Peyer's patch (tissue), 4 donors: ENCODE measurements at places on chromosomes 5 and 9. TPM values are rescaled to one million over a fixed set of nuclear protein-coding genes. Genes with fewer than 3 reads are reported as not detected.

GRCh38 chr9:121778252-121779225, 127.1 kb downstream of the DAB2IP start:
- no peaks in the 10 kb centered on the region for H3K4me1 ChIP-seq
- no peak overlapping the region for H3K27ac ChIP-seq
- H3K36me3 ChIP-seq, result no peaks in the 10 kb centered on the region
- no peaks in the 10 kb centered on the region for H3K27me3 ChIP-seq

DNA sequence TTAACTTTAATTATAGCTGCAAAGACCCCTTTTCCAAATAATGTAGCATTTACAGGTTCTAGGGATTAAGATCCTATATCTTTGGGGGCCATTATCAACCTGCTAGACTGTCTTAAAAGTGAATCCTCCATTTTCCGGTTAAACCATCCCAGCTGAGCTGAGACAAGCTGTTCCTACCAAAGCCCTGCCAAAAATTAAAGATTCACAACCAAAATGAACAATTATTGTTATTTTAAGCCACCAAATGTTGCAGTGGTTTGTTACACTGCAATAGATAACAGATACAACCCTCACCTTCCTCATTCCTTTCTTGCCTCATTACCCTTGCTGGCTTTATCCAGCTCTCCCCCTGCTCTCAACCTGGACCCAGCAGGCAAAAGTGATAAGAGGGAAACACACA, 343.4 kb downstream of the CDK5RAP2 start:
- no peaks in the 10 kb centered on the region for H3K36me3 ChIP-seq
- no peaks in the 10 kb centered on the region for H3K4me1 ChIP-seq
- H3K27me3 ChIP-seq, result no peaks in the 10 kb centered on the region
- H3K27ac ChIP-seq, result no peak overlapping the region
- no peak for DNase-seq

DNA sequence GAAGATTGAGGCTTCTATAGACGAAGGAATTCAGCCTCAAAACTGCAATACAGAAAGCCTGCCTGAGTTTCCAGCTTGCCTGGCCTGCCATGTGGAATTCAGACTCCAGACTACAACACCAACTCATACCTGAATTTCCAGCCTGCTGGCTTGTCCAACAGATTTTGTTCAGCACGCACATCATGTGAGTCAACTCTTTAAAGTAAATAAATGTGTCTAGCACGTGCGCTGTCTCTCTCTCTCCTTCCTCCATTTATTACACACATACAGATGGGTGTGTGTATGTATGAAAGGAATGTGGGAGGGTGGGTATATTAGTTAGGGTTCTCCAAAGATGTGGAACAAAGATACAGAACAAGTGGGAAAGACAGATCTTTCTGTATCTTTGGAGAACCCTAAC, 82.4 kb upstream of the TAS2R1 start:
- H3K4me3 ChIP-seq, result no peak overlapping the region
- no peaks in the 10 kb centered on the region for H3K36me3 ChIP-seq
- DNase-seq, result no peak
- H3K27ac ChIP-seq, result no peak overlapping the region
- no peaks in the 10 kb centered on the region for H3K4me1 ChIP-seq
- no peaks in the 10 kb centered on the region for H3K27me3 ChIP-seq

DNA sequence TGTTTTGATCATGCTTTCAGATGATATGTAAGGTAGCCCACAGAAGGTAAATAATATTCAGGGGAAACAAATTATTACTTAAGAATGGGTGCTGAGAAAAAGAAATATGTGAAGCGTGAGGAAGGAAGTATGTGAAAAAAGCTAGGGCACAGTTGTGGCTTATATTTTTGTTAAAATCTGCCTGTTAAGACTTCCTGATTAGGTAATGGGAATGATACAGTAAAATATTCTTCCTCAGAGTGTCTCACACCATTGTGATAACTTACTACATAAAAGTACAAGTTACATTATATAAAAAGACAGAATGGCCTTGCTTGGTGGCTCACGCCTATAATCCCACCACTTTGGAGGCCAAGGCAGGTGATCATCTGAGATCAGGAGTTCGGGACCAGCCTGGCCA, 18.7 kb upstream of the PARP8 start:
- no peak overlapping the region for H3K27ac ChIP-seq
- H3K36me3 ChIP-seq, result no peaks in the 10 kb centered on the region
- H3K4me3 ChIP-seq, result no peak overlapping the region
- DNase-seq, result no peak
- H3K27me3 ChIP-seq, result no peaks in the 10 kb centered on the region

- H3K27ac ChIP-seq, result peak overlapping the region; percentile 4
- H3K4me1 ChIP-seq, result no peaks in the 10 kb centered on the region
- no peaks in the 10 kb centered on the region for H3K36me3 ChIP-seq
- no peak for DNase-seq
Measured at GRCh38 chr5:157486221-157486681, 26.2 kb downstream of the NIPAL4 start.

- no peaks in the 10 kb centered on the region for H3K27me3 ChIP-seq
- no peaks in the 10 kb centered on the region for H3K36me3 ChIP-seq
- H3K4me1 ChIP-seq, result no peaks in the 10 kb centered on the region
- no peak overlapping the region for H3K4me3 ChIP-seq
- H3K27ac ChIP-seq, result no peak overlapping the region
Measured at GRCh38 chr5:66989781-66990180, 206.8 kb downstream of the CD180 start.

- H3K27ac ChIP-seq, result no peak overlapping the region
- no peaks in the 10 kb centered on the region for H3K36me3 ChIP-seq
- DNase-seq, result no peak
- no peaks in the 10 kb centered on the region for H3K27me3 ChIP-seq
- no peak overlapping the region for H3K4me3 ChIP-seq
- no peaks in the 10 kb centered on the region for H3K4me1 ChIP-seq
Measured at GRCh38 chr5:15170173-15170572, 298.6 kb upstream of the ANKH start.

DNA sequence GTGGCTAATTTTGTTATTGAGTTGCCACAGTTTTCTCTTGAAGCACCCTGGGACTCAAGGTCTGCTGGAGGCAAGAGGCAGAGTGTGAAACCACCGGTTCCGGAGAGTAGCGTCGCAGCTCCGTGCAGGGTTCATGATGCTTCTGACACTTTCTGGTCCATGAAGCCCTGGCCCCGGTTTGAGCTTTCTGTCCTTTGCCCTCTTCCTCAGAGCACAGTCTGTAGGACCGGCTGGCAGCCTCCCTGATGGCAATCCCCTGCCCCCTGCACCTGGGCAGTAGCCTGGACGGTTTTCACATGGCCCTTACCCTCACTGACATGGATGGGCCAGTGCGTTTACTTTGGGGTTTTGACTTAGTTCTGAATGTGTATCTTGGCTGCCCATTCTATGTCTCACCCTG, 111.9 kb downstream of the PJA2 start:
- no peaks in the 10 kb centered on the region for H3K4me1 ChIP-seq
- H3K36me3 ChIP-seq, result no peaks in the 10 kb centered on the region
- H3K27me3 ChIP-seq, result no peaks in the 10 kb centered on the region
- H3K27ac ChIP-seq, result no peak overlapping the region
- H3K4me3 ChIP-seq, result no peak overlapping the region

DNA sequence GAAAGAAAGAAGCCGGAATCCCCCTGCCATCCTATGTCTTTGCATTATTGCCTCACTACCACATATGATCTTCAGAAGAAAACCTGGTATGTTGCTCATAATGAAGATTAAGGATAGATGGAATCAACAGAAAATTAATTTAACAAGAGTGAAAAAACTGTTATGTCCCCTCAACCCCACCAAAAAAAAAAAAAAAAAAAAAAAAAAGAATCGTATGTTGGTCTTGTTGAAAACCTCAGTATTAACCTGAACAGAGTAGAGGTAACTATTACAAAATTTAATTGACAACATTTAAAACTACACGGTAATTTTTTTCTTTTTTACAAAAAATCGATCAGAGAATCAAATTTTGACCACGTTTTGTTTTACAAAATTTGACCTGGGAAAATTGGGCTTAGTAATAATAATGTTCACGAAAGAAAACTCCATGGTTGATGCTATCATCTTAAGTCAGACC, 827 bp upstream of the CSNK1A1 start:
- H3K36me3 ChIP-seq, result peaks cover 14% of the 10 kb centered on the region
- no peak for DNase-seq
- H3K27me3 ChIP-seq, result no peaks in the 10 kb centered on the region
- H3K4me3 ChIP-seq, result peak overlapping the region; percentile 79
- H3K27ac ChIP-seq, result peak overlapping the region; percentile 98

DNA sequence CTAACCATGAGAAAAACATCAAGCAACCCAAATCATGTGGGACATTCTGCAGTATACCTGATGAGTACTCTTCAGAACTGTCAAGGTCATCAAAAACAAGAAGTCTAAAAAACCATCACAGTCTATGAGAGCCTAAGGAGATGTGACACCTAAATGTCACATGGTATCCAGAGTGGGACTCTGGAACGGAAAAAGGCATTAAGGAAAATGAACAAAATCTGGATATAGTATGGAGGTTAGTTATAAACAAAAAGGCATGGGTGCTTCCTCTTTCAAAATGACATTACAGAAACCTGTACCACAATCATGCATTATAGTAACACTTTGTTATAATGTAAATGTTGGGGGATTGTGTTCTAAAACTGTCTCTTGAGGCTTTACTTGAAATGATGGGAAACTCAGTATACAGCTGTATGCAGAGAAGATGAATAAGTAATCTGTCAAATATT, 47.4 kb downstream of the PRKACG start:
- no peaks in the 10 kb centered on the region for H3K36me3 ChIP-seq
- H3K4me3 ChIP-seq, result no peak overlapping the region
- H3K27me3 ChIP-seq, result no peaks in the 10 kb centered on the region
- H3K4me1 ChIP-seq, result no peaks in the 10 kb centered on the region
- DNase-seq, result no peak
- H3K27ac ChIP-seq, result no peak overlapping the region

- H3K4me3 ChIP-seq, result no peak overlapping the region
- DNase-seq, result no peak
- H3K27ac ChIP-seq, result no peak overlapping the region
- no peaks in the 10 kb centered on the region for H3K4me1 ChIP-seq
Measured at GRCh38 chr5:173866243-173866857, 21.8 kb upstream of the CPEB4 start.

DNA sequence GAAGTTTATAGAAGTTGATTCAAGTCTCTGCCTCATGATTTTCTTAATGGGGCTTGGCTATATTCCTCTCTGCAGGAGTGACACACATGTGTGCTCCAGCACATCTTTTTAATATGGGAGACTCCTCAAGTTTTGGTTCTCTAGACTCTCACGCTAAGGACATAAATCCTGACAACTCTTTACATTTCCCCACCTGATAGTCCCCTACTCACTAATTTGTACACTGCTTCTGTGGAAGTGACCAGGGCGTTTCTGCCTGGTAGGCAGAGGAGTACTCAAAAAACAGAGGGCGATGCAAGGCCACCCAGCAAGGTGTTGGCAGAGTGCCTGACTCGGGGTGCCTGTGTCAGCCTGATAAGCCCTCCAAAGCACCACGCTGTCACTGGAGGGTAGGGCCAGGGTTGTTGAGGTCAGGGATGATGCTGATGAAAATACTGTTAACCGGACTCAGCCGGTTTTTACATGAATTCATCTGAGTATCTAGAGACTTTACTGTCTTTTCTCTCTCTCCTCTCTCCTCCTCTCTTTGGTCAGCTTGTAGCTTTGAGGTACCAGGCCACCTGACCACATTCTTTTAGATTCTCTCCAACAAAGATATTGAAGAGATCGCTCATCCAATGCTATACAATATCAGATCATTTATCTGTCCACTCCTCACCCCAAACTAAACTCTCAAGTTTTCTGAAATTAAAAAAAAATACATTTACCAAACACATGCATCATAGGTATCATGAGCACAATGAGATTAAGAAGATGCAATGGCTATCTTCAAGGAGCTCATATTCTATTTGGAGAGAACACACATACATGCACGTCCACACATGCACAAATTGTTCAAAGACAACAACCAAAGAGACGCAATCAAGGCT, 205.2 kb downstream of the PIK3R1 start:
- H3K27ac ChIP-seq, result no peak overlapping the region
- H3K36me3 ChIP-seq, result no peaks in the 10 kb centered on the region
- H3K4me3 ChIP-seq, result no peak overlapping the region
- H3K4me1 ChIP-seq, result peaks cover 41% of the 10 kb centered on the region
- no peak for DNase-seq

GRCh38 chr5:23461576-23461975, 45.8 kb upstream of the PRDM9 start:
- no peaks in the 10 kb centered on the region for H3K36me3 ChIP-seq
- no peak overlapping the region for H3K4me3 ChIP-seq
- no peak for DNase-seq
- no peaks in the 10 kb centered on the region for H3K4me1 ChIP-seq
- no peak overlapping the region for H3K27ac ChIP-seq

- DNase-seq, result no peak
- no peaks in the 10 kb centered on the region for H3K36me3 ChIP-seq
- H3K4me3 ChIP-seq, result no peak overlapping the region
- H3K27me3 ChIP-seq, result no peaks in the 10 kb centered on the region
- H3K4me1 ChIP-seq, result no peaks in the 10 kb centered on the region
Measured at GRCh38 chr5:78765116-78765515, 116.5 kb upstream of the LHFPL2 start.

GRCh38 chr5:115452083-115452482, 92.5 kb downstream of the FEM1C start:
- peak overlapping the region; percentile 90 for H3K27ac ChIP-seq
- no peaks in the 10 kb centered on the region for H3K27me3 ChIP-seq
- H3K36me3 ChIP-seq, result no peaks in the 10 kb centered on the region
- H3K4me3 ChIP-seq, result no peak overlapping the region

DNA sequence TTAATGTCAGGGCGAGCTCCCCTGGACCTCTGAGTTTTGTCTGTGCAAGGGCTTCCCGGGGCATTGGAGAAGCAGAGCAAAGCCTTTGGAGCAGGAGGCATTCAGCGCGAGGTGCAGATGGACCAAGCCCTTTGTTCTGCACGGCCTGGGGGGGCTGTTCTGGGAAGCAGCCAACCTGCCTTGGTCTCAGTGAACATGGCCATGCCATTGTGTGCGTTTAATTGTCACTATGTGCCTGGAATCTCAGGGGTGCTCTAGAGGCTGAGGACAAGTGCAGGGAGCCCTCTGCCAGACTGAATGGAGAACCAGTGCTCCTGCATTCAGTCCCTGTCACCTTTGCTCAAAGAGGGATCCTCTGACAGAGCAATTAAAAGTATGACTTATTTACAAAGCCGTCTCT, 329.4 kb downstream of the IRX1 start:
- no peaks in the 10 kb centered on the region for H3K36me3 ChIP-seq
- no peaks in the 10 kb centered on the region for H3K4me1 ChIP-seq
- H3K27me3 ChIP-seq, result no peaks in the 10 kb centered on the region
- no peak overlapping the region for H3K27ac ChIP-seq

- no peaks in the 10 kb centered on the region for H3K4me1 ChIP-seq
- DNase-seq, result no peak
- no peaks in the 10 kb centered on the region for H3K27me3 ChIP-seq
- H3K36me3 ChIP-seq, result peaks cover 24% of the 10 kb centered on the region
- no peak overlapping the region for H3K4me3 ChIP-seq
- no peak overlapping the region for H3K27ac ChIP-seq
Measured at GRCh38 chr5:151742870-151743294, 15.5 kb downstream of the ATOX1 start.

- no peak overlapping the region for H3K27ac ChIP-seq
- no peak overlapping the region for H3K4me3 ChIP-seq
- DNase-seq, result no peak
- no peaks in the 10 kb centered on the region for H3K36me3 ChIP-seq
- H3K27me3 ChIP-seq, result no peaks in the 10 kb centered on the region
Measured at GRCh38 chr9:106156465-106156864, 462.1 kb downstream of the TMEM38B start.

GRCh38 chr5:1819458-1819857, 18.3 kb downstream of the NDUFS6 start:
- H3K27ac ChIP-seq, result no peak overlapping the region
- H3K4me3 ChIP-seq, result no peak overlapping the region
- H3K4me1 ChIP-seq, result no peaks in the 10 kb centered on the region
- DNase-seq, result no peak

The AQP7 gene
- total RNA-seq, result 92.1 TPM

The ANKRD18B gene
- not detected for total RNA-seq

The FUBP3 gene
- 27.3 TPM for total RNA-seq

The SLC36A2 gene
- not detected for total RNA-seq

The ALDH1A1 gene
- total RNA-seq, result 221 TPM

The ZNF608 gene
- total RNA-seq, result 32.6 TPM

The C5orf15 gene
- total RNA-seq, result 29.1 TPM

The IL33 gene
- 4.2 TPM for total RNA-seq
